ENCODE measurements at places on chromosomes 5 and 9.
A peak's percentile ranks its signal among the peaks of the same experiment; 100 is the strongest.

DNA sequence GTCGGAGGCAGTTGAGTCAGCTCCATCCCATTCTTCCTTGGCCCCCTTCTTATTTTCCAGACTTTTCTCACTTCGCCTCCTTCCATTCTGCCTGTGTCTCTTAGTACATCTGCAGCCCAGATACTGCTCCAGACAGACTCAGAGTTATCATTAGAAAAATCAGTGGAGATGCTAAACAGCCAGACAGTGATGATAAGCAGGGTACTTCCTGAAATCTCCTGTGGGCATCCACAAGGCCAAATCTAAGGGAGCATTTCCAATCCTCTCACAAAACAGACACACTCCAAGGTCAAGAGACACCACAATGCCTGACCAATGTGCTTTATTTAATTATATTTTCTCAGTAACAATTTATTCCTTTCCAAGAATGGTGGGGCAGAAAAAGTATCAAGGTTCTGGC is 14.5 kb upstream of the RLN1 start:
- no peak for DNase-seq

GRCh38 chr9:36991516-36992134 is 42.4 kb downstream of the PAX5 start:
- peak; percentile 86 for DNase-seq

DNA sequence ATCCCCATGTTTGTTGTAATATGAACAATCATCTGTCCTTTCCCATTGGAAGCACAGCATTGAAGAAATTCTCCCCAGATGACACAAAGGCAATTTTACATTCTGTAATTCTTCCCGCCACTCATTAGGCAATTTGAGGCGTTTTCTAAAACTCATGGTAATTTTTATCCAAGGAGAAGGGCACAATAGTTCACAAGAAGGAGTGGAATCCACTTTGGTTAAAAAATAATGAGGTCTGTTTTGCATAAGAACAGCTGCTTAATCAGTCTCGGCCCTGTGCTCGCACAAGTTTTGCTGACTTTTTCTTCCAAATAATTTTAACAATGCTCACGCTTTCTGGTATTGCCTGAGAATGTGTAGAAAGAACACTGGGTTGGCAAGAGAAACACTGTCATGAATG is 94.0 kb downstream of the CAVIN4 start:
- DNase-seq, result no peak

- no peak for DNase-seq
These were observed 27.4 kb downstream of the LHX2 start for GRCh38 chr9:124038790-124039633.

GRCh38 chr9:122315534-122315933 is 50.9 kb downstream of the MRRF start:
- DNase-seq, result no peak

DNA sequence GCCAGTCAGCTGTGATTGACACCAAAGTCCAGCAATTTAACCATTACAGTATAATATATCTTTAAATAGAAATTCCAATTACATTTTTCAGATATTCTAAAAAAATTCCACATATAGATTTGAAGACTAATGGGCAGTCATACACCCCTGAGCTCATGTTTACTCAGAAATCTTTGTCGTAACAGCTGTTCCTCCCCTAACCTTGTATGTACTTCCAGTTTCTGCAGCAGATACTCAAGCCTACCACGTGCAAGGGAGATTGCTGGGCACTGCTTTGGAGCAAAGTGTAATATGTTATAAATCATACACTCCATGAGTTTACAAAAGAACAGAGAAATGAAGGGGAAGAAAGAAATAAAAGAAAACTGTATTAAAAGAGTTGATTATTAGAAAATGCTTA is 241.2 kb downstream of the TRIM32 start:
- DNase-seq, result no peak

DNA sequence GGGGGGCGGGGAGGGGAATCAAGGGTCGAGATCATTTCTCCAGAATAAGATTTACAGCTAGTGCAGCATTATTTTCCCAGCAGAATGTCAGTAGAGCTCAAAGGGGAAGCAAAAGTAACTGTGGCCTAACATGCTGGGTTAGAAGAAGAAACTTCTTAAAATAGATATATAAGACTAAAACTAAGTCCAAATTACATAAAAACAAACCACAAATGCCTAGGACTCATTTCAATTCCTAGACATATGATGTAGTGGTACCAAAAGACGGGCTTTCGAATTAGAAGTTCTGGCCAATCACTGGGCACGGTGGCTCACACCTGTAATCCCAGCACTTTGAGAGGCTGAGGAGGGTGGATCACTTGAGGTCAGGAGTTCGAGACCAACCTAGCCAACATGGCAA is 20.8 kb upstream of the MELK start:
- DNase-seq, result no peak

DNA sequence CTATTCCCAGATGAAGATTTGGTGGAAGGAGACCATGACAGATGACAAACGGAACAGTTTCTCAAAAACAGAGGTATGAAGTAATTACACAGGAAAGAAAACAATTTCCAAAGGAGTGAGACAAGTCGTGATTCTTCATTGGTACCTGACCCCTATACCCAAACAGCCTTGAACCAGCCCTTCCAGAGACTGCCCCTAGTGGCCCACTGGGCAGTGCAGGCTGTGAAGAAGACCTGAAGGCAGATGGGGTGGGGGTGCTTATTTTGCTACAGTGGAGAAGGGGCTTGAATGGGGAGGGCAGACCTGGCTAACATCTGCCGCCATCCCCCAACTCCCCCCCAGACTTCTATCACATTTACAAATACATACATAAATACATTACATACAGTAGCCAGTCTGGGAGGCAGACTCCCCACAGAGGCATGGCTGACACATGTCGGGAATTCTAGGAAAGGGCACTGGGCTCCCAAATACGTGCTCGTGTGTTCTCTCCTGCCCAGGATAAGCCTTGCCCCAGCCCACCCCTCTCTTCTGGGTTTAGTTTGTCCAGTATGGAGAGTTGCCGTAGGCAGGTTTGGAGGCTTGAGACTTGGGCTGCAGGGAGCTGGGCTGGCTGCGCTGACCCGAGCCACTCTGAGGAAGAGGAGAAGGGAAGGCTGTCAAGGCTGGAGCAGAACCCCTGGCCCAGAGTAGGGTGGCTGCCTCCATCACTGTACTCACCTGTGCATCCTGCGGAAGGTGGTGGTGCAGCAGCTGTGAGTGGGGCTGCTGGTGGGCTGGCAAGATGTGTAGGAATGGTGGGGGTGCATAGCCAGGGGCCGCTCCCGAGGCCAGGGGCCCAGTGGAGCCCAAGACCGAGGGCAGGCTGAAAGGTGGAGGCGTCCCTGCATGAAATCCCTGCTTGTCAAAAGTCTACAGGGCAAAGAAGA is 105.3 kb downstream of the UBE2R2 start:
- no peak for DNase-seq

DNA sequence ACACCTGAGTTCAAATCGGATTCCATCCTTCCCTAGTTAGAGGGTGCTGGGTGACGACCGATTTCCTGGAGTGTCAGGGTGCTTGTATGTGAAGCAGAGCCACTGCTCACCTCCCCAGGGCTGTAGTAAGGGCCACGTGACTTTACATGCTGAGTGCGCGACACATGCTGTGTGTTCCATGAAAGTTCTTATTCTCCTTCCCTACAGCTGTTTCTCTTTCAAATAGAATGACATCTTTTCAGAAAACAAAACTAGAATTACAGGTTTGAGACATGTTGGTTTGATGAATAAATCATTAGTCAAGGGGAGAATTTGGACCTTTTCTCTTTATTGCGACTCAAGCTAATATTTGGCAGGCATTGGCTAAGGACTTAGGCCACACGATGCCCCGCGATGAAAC is 113.1 kb downstream of the JMY start:
- no peak for DNase-seq

DNA sequence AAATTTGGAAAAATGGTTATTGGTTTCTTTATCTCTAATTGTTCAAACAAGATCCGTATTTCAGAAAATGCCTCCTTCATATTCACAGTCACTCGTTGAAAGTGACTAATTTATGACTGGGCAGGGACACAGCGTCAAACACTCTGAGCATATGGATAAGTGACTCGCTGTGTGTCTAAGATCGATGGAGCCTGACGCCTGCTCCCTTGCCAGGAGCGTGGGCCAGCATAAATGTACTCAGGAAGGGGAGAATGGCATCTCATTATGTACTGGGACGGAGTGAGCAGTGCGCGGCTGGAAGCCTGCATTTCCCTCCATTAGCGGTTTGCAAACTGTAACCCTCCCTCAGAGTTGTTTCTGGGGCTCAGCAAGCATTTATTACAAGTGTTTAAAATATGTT is 79.8 kb upstream of the CAST start:
- no peak for DNase-seq

DNA sequence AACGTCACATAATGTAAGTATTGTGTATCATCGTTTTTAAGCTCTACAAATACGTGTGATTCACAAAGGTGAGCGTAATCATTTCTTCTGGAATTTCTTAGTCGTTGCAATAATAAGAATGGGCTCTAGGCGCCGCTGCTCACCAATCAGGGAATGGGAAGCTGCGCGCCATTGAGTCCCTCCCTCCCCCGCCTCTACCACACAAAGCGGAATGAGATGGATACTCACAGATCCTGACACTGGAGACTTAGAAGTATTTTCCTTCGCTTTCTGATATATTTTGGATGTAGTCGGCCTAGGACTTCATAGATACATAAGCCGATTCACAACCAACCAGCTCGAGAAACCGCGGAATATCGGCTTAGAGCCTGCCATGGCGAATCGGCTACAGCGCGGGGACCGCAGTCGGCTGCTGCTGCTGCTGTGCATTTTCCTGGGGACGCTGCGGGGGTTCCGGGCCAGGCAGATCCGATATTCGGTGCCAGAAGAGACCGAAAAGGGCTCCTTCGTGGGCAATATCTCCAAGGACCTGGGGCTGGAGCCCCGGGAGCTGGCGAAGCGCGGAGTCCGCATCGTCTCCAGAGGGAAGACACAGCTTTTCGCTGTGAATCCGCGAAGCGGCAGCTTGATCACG is at the start of gene PCDHGA11:
TSS of gene PCDHGA11 (plus strand) at position 197 of the 634 bp plus-strand sequence. CDS start at position 374, 177 bp downstream.
- no peak for DNase-seq

DNA sequence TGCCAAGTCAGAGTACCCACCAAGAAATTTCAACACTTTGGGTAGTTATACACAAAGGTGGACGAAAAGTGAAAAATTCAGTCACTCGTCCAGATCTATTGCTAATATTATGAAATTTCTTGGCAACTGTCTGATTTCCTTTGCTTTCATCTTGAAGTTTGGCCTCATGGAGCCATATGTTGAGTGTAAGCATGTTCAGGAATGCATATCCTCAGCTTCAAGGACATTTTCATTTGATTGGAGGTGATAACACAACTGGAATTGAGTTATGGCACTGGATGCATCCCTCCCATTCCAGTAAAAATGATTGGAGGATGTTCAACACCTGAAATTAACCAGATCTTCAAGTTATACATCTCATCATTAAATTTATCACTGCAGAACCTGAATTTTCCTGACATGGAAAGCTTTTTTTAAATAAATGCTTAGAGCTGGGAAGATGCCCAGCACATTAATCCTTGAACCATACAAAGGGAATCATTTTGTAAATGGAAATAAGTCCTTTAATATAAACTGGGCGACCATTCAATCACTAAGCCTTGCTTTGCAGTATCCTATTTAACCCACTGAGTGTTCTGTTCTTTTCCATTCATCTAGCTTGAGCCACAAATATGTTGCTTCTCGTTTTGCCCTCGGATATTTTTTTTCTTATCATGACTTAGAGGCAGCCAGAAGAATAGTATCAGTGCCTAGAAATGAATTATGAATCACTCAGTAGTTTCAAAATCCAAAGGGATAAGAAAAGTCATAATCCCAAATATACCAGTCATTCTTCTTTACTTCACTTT is 273.7 kb upstream of the PIK3R1 start:
- no peak for DNase-seq

GRCh38 chr5:36300191-36300926 is 1.3 kb downstream of the RANBP3L start:
- no peak for DNase-seq

DNA sequence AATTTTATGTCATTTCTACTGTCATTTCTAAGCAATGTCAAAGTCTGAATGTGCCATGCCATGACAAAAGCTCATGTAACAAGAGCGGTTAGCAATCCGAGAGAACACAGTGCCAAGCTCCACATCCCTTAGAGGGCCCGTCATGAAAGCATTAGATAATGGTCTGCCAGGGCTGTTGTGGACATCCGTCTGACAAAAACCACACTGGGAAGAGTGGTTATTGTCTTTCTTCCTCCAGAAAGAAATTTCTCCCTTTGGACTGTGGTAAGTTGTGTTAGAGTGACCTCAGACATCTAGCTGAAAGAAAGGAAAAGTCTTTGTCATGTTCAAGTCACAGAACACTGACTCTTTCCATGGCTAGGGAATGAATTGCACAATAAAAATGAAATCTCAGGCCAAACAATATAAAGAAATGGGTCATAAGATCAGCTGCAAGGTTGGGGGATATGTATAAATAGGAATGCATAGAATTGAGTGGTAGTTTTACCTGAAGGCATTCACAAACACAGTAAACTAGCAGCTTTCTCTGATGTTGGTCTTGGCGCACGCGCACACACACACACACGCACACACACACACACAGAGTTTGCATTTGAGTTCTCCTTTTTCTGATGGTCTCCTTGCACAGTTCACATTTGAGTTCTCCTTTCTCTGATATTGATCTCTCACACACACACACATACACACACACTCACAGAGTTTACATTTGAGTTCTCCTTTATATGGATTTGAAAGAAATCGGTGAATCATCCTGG is 5.3 kb downstream of the SLC1A3 start:
- DNase-seq, result no peak

DNA sequence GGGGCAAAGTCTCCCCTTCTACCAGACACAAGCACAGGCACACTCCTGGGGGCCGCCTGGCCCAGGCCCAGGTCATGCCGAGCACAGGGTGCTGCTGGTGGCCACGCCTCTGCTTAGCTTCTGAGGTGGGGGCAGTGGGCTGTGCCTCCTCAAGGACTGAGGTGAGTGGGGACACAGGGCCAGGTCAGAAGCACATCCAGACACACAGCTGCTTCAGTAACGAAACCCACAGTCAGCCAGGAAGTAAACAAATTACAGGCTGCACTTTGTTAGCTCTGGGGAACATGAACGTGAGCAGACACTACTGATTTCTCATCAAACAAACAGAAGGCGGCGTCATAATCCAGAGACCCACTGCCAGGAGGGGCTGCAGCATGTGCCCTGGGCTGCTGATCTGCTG is 192.4 kb downstream of the HSPA4 start:
- DNase-seq, result no peak

DNA sequence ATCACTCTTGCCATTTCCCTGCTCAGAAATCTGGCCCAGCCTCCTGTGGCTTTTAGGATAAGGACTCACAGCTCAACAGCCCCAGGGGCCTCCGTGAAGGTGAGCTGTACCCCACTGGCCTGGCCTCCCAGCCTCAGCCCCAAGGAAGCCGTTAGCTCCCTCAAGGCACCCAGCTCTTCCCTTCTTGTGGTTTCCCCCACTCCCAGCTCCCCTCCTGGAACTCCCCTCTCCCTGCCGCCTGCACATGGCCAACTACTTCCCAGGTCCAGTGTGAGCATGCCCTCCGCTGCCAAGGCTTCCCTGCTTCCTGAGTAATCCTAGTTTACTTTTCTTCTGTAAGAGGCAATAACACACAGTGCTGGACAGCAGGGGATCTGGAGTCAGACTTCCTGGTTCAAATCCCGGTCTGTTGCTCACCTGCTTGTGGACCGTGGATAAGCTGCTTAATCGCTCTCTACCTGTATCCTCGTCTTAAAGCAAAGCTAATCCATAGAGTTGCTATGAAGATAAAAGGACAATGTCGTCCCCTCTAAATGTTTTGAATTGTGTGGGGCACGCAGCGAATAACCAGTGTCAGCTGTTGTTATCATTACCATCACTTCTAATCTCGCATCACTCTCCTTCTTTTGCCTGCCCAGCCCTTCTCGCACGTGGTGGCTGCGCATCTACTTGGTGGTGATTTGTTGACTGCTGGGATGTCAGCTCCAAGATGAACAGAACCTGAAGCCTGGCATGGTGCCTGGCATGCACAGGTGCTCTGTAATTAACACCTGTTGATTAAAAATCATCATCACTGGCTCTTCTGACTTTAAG is 86.6 kb downstream of the C5orf15 start:
- DNase-seq, result no peak
